ENCODE measurements at places on chromosomes 1 and 21. TPM values are rescaled to one million over a fixed set of nuclear protein-coding genes. Genes with fewer than 3 reads are reported as not detected.

The ETS2 gene
- total RNA-seq = 106 TPM

The PPIAL4G gene
- total RNA-seq = 0.49 TPM

The CTSS gene
- 12.3 TPM for total RNA-seq

The S100A7 gene
- not detected for total RNA-seq

The GJA4 gene
- 5.1 TPM for total RNA-seq

The PTPN7 gene
- total RNA-seq = 0.97 TPM

The ATP6V1G3 gene
- not detected for total RNA-seq

The FAM78B gene
- total RNA-seq = 21.0 TPM

The GNG12 gene
- 19.4 TPM for total RNA-seq

The NBPF3 gene
- 17.9 TPM for total RNA-seq

The LCE6A gene
- not detected for total RNA-seq

The LRRC38 gene
- total RNA-seq = 0.38 TPM

The RGS7 gene
- 45.9 TPM for total RNA-seq

The OPTC gene
- total RNA-seq = not detected

The AZIN2 gene
- 44.5 TPM for total RNA-seq

The DPYD gene
- total RNA-seq = 51.1 TPM

The LCE3E gene
- not detected for total RNA-seq

The PRAMEF14 gene
- not detected for total RNA-seq

The USH2A gene
- 0.47 TPM for total RNA-seq

The PDE4B gene
- 100 TPM for total RNA-seq

The TAL1 gene
- total RNA-seq = 6.2 TPM

The CFHR2 gene
- not detected for total RNA-seq

The ITLN2 gene
- total RNA-seq = not detected

The LYPD8 gene
- 12.9 TPM for total RNA-seq

The FCRL6 gene
- total RNA-seq = not detected

The KCNC4 gene
- 43.3 TPM for total RNA-seq

The TTC39A gene
- total RNA-seq = 6.9 TPM

The MPL gene
- total RNA-seq = 0.42 TPM

The CELA2A gene
- not detected for total RNA-seq

The TRABD2B gene
- 0.28 TPM for total RNA-seq

The CNR2 gene
- total RNA-seq = not detected

The ZNF669 gene
- 9.5 TPM for total RNA-seq

The SLC44A5 gene
- total RNA-seq = 9.0 TPM

The CLCA4 gene
- total RNA-seq = 5.0 TPM

The HUNK gene
- total RNA-seq = 16.0 TPM

The IFNAR1 gene
- 46.7 TPM for total RNA-seq

The HNRNPCL2 gene
- not detected for total RNA-seq

The PYHIN1 gene
- not detected for total RNA-seq

The ASTN1 gene
- 126 TPM for total RNA-seq

The SLFNL1 gene
- 0.91 TPM for total RNA-seq

The NFASC gene
- total RNA-seq = 415 TPM

The GNAT2 gene
- total RNA-seq = not detected

The GUCA2B gene
- not detected for total RNA-seq

The FCGR2B gene
- 0.70 TPM for total RNA-seq

The HSD3B1 gene
- total RNA-seq = not detected

The CCDC17 gene
- 1.6 TPM for total RNA-seq

Data from dorsolateral prefrontal cortex (tissue), 122 donors.